Stimulated activated CD8-positive, alpha-beta memory T cell treated with anti-CD3 and anti-CD28 coated beads, Interleukin-4, amount 100 ng/mL, for 4 hours (primary cell): ENCODE measurements at places on chromosomes 13 and 19.

DNA sequence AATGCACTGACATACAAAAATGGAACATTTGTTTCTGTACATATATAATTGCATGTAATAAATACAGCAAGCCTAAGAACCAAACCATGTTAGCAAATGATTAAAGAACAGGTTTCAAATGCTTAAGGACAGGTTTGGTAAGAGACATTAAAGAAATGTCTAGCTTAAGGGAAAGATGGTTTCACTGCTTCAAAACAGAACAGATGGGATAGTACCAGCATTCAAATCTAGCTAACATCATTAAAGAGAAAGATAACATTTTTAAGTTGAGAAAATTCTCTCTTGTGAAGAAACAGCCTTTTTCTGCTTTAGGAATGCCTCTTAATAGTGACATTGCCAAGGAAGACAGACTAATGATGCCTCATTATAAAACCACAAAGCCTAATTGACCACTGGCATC lies 52.5 kb upstream of the DOCK9 start:
- no peak for DNase-seq

- no peak for DNase-seq
These were observed 82.8 kb downstream of the TSC22D1 start for GRCh38 chr13:44493213-44493812.

DNA sequence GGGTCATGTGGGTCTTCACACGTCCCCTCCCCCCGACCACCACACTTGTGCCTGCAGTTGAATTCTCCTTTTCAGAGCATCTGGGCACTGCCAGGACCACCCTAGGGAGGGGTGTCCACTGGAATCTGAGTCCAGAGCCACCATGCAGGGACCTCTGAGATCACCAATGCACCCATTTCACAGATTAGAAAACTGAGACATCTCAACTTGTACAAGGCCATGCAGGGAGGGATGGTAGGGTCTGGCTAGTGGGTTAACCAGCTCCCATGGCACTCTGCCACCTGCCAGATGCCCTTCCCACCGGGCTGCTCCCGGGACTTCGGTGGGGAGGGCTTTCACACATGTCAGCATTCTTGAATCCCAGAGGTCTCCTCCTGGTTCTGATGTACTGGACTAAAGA lies 44.3 kb upstream of the C19orf12 start:
- DNase-seq: no peak

- DNase-seq: no peak
These were observed at the start of gene ZNF154 for GRCh38 chr19:57708641-57709361. TSS of gene ZNF154 (minus strand) at chr19:57709204. CDS start at chr19:57708971, 233 bp downstream.

- no peak for DNase-seq
These were observed 86.0 kb downstream of the ZNF726 start for GRCh38 chr19:24000656-24001055.

- no peak for DNase-seq
These were observed 41.3 kb upstream of the INTS6 start for GRCh38 chr13:51494156-51494555.

GRCh38 chr13:29405401-29405800 lies 190.1 kb downstream of the SLC7A1 start:
- DNase-seq: no peak

DNA sequence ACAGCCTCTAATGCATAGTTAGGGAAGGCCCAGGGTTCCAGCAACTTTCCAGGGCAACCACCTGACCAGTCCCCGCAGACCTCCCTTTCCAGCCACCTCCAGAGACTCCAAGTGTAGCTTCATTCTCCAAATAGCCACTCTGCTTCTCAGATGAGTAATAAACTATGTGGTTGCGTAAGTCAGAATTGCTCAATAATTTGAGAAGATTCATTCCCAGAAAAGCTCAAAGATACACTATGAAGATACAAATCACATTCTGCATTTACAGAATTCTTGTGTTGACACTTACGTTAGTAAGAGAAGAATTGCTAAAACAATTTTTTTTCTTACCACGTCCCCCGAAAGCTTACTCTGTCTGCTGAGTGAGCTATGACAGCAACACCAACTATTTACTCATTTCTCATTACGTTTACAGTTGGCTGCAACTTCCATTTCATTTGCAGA lies 8.2 kb upstream of the LATS2 start:
- DNase-seq: no peak

- DNase-seq: no peak
These were observed 57.1 kb downstream of the ALOX5AP start for GRCh38 chr13:30792285-30793000.

GRCh38 chr19:45273521-45273855 lies 22.4 kb downstream of the MARK4 start:
- no peak for DNase-seq

GRCh38 chr19:54317108-54317964 lies 4.4 kb upstream of the LILRA5 start:
- DNase-seq: no peak

DNA sequence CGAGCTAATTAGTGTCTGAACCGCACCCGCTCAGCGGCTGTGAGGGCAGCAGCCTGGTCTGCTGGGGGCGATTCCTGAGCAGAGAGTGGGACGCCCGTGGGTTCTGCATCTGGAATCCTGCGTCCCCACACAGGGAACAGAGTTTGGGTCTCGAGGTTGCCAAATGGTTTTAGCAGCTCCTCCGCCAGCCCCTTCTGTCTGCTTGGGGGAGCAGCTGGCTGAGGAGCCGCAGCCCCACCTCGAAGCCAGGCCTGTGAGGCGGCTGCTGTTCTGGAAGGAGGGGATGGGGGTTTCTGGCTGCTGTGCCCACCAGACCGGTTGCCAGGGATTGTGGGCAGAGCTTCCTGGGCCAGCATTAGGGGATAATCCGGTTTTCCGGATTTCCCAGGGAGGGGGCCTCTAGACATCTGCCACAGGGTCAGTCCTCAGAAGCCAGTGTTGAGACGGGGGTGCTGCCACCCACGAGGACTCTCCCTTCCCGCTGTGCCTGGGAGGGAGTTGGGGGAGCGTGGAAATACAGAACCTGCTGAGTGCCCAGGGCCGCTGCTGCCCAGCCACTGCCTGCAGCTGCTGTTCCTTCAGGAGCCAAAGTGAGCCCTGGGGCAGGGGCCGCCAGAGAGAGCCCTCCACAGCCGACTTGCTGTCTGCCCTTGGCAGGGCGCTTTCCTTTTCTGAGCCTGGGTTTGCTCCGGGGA lies 2.0 kb downstream of the CDC34 start:
- DNase-seq: no peak

DNA sequence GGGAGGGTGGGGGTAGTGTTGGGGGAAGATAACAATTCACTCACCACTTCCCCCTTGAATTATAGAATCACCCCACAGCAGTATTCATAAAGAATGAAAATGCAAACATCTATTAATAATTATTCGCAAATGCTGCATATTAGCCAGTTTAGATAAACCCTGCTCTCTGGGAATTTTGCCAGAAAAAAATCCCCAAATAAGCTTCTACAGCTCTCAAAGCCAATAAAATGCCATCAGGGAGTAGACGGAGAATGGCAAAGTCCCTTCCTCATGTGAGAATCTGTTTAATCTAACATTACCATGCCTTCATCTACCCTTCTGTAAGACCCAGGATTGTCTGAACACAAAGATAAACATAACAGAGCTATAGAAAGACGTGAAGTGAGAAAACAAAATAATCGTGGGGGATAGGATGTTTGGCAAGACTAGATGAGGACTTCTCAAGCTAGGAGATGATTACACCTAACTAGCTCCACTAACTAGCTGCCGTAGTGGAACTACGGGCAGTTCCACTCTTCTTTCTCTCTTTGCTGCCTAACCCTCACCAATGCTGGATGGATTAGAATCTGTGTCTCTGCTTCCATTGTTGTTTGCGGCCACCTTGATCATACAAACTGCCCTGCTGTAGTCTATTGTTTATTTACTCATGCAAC lies 32.4 kb upstream of the CACNA1A start:
- DNase-seq: no peak

GRCh38 chr13:39020853-39021462 lies 16.9 kb downstream of the PROSER1 start:
- no peak for DNase-seq

DNA sequence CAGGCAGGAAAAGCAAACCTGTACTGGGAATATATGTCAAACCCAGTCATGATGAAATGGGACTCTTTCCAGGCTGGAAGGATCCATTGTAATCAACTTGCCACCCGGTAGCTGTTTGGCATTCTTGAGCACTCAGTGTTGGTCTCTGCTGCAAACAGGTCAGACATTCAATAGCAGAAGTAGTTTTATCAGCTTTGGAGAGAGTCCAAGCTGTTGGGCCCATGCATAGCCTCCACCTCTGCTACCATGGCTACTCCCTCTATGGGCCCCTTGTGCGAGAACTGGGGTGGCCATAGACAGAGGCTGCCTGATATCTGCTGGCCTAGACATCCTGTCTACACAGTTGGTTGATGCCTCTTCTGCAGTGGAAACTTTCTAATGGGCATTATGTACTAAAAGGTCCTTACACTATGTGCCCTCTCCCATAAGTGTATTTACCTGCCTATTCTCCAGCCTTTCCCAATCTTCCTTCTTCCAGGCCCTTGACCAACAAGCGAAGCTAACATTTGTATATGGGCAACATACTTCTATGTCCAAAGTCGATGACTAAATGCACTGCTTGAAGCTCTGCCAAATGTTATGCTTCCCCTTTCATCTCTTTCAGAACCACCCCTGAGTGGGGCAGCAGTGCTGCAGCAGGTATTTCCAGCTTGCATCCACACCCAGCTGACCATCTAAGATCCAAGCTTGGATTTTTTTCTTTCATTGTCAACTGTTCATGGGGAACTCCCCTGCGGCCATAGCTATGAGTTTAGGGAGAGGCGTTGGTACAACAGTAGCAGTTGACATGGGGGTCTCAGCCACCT lies 5.3 kb upstream of the RNF6 start:
- DNase-seq: no peak

- DNase-seq: no peak
These were observed 10.2 kb upstream of the IGLON5 start for GRCh38 chr19:51301266-51301665.

- DNase-seq: no peak
These were observed 26.1 kb downstream of the ATP11A start for GRCh38 chr13:112715715-112716460.

DNA sequence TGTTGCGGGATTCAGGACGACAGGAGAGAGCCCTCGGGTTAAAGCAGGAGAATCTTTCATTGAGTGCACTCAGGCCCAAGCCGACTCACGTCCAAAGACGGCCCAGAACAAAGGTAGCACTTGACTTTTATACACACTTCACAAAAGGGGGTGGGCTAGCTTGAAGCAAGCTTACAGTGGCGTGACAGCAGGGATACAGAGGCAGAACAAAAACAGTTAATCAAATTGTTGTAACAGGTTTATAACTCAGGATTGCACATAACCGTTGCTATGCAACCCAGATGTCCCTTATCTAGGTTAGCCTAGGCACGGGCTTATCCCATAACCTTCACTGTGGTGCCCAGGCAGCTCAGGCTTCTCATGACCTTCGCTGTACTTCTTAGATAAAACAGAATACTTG lies 2.0 kb downstream of the MED25 start:
- no peak for DNase-seq

DNA sequence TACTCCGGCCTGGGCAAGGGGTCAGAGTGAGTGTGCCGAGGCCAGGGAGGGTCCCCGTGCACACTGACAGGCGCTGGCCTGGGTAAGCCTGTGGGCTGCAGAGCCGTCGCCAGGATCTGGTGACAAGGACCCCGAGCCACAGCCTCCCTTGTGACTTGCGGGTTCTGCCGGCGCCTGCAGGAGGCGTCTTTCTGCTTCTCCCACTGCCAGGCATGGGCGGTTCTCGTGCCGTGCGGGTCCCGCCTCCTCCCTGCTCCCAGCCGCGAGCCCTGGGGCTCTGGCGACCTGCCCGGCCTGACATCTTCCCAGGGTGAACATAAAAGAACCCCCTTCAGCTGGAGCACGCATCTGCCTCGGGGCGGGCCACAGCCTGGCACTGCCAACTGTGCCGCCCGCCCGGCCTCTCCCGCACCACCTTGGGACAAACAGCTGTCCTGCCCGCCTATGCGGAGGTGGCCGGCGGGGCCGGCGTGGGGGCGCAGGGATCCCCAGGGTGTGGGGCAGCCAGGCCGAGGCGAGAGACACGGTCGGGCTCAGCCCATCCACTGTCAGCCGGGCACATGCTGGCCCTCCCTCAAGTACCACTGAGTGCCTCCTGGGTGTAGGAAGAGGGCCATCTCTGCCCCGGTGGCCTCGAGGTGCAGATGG lies 1.5 kb upstream of the HCN2 start:
- no peak for DNase-seq

GRCh38 chr13:104984296-104984818 lies 1551.1 kb downstream of the EFNB2 start:
- no peak for DNase-seq

GRCh38 chr19:35797663-35798062 lies 15.0 kb downstream of the PRODH2 start:
- DNase-seq: no peak

GRCh38 chr13:24253520-24254145 lies 55.7 kb upstream of the C1QTNF9 start:
- no peak for DNase-seq

DNA sequence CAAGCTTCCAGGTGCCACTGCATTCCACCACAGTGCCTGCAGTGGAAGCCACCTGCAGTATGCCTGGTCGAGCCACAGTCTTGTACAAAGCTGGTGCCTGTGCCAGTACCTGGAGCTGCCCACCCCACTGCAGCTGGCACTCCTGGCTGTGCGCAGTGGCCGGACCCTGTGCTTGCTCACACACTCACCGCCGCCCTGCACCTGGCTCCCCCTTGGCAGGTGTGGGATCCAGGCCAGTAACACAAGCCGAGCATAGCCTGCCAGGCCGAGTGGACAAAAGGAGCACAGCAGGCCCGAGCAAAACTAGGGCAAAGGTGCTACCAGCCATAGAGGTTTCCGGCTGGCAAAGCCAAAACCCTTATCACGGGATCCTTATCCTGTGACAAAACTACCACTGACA lies 18.5 kb downstream of the UGGT2 start:
- DNase-seq: no peak

DNA sequence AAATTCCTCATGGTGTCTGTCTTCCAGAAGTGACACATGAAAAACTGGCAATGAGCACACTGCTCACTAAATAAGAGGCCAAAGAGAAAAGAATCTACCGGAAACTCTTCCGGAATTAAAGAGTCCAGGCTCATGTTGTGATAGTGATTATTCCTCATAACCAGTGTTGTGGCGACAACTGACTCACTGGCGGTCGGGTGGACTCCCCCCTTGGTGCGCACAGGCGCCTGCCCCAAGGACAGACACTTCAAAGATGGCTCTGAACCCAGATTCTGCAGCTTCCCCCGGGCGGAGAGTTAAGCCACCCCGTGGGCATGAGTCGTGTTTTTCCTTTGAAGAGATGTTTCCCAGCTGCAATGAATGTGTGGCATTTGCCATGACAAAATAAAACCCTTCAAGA lies 10.3 kb downstream of the IL17D start:
- DNase-seq: no peak
